HAP-1 (cell line): ENCODE measurements at places on chromosomes 5 and 9.
A peak's percentile ranks its signal among the peaks of the same experiment; 100 is the strongest.

DNA sequence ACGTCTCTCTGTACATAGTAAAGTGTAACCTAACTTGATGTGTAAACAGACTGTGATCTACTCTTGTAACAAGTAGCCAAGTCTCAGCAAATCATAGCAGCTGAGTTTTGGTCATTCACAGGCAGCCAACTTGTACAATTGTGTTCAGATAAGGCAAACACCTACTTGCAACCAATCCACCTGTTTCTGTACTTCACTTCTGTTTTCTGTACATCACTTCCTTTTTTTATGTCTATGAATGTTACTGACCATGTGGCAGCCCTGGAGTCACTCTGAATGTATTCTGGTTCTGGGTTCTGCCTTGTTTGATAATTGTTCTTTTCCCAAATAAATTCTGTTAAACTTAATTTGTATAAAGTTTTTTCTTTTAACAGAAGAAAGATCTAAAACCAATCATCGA is 26.0 kb downstream of the RLN2 start:
- no peak for DNase-seq

- peak; percentile 10 for DNase-seq
Measured at GRCh38 chr5:129135633-129136032, 41.1 kb downstream of the ISOC1 start.

DNA sequence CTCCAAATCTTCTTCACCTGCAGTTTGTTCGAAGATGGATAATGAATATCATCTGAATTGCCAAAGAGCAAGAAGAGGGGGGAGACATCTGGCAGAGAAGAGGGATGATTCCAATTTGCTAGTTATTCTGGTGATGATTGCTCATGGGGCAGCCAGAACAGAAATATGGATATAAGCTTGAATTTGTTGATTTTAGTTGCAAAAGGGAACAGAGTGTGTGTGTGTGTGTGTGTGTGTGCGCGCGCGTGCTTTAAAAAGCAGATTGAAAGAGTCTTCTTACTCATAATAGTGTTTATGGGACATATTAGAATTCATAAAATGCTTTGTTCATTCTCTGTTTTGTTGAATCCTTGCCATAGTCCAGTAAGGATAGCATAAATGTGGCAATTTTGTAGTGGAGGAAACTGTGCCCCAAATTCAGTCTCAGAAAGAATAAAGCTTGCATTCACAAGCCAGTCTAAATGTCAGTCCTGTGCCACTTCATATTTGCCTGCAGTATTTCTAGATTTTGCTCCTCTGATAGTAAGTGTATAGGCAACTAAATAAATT is 436.3 kb upstream of the KLF4 start:
- no peak for DNase-seq

GRCh38 chr5:151141535-151141934 is 16.0 kb downstream of the ANXA6 start:
- DNase-seq: no peak

- DNase-seq: no peak
Measured at GRCh38 chr9:124752967-124753366, 18.1 kb downstream of the NR6A1 start.
